ENCODE measurements at places on chromosomes 2 and 18.

DNA sequence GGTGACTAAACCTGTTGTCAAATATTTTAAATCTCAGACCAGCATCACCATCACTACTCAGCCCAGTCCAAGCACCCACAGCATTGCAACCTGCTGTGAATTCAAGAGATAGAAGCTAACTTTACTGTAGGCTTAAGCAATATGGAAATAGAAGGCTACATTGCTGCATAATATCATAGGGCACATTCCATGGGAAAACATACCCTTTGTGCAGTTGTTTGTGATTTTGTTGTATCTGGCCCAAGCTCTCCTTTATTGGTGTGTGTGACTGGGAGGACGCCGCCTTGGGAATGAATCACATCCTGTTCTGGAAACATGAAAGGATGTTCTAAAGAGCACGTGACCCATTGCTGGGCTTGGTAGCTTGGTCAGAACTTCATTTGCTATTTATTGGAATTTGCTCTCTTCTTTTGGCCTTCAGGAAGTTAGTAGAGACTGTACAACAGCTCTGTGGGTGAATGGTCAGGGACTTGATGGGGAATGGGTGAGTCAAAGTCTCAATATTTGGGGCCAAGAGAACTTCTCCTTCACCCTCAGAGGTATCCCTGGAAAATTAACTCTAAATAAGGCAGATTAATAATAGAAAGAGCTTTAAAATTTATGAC is 106.8 kb upstream of the SERPINE2 start:
- peak; percentile 91 for DNase-seq

DNA sequence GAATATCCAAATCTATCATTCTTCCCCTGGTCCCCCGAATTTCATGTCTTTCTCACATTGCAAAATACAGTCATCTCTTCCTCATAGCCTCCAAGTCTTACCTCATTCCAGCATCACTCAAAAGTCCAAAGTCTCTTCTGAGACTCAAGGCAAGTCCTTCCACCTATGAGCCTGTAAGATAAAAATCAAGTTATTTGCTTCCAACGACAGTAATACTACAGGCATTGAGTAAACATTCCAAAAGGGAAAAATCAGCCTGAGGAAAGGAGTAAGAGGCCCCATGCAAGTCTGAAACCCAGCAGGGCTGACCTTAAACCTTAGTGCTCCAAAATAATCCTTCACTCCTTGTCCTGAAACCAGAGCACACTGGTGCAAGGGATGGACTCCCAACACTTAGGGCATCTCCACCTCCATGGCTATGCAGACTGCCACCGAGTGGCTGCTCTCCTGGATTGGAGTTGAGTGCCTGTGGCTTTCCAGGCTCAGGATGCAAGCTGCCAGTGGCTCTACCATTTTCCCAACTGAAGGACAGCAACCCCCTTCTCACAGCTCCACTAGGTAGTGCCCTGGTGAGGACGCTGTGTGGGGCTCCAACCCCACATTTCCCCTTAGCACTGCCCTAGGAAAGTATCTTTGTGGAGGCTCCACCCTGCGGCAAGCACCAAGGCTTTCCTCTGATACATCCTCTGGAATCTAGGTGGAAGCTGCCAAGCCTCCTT is 16.3 kb downstream of the DTNA start:
- no peak for DNase-seq

DNA sequence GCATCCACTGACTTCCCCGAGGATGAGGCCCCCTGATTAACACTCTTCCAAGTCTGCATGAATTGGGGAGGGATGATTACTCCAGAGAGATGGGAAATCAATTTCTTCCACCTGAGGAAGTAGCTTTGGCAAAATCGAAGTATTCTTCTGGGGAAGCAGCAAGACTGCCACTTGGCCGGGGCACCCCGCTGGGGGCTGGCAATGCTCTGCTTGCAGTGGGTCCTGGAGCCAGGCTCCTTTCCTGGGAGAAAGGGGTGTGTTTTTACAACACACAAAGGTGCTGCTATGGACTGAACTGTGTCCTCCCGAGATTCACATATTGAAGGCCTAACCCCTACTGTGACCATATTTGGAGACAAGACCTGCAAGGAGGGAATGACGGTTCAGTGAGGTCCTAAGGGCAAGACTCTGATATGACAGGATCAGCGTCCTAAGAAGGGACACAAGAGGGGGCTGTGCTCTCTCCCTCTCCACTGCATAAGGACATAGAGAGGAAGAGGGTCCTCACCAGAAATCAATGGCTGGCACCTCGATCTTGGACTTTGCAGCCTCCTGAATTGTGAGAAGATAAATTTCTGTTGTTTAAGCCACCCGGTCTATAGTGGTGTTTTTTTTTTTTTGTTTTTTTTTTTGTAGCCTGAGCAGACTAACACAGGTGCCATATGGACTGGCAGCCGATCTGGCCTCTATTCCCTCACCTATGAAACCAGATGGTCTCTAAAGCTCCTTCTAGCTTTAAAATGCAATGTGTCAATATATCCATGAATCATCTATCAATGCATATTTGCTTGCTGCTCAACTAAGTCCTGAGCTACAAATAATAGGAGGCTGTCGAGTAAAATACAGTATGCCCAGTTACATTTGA is 3.6 kb upstream of the SMARCAL1 start:
- no peak for DNase-seq

DNA sequence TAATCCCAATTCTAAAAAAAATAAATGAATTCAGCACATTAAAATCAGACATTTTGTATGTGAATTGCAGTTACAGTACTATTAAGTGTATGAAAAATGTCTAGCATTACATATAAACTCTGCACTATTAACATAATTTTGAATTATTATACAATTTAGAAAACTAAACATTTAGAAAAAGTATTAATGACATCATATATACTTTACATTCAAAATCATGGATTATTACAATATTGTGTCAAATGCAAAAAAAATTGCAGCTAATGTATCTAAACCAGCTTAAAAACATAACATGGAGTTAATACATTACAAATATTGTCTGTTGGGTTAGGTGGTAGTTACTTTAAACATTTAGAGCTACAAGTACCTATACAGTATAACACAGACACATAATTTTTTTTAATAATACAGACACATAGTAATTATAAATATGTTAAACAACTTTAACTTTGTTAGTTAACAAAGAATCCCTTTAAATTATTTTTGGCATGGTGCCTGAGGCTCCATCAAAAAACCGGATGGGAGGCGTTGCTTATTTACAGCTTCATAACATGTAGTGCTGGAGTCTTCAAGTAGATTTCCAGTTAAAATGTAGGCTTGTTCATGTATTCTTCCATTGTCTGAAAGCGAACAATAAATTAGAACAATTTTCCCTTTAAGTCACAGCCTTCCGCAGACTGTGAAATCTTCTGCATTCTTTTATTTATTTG is 79.1 kb downstream of the AP1S3 start:
- DNase-seq = no peak

- DNase-seq = peak; percentile 84
Measured at GRCh38 chr2:69946351-69947324, 14.8 kb downstream of the ASPRV1 start.

GRCh38 chr2:1451422-1451821 is 38.2 kb downstream of the TPO start:
- no peak for DNase-seq

DNA sequence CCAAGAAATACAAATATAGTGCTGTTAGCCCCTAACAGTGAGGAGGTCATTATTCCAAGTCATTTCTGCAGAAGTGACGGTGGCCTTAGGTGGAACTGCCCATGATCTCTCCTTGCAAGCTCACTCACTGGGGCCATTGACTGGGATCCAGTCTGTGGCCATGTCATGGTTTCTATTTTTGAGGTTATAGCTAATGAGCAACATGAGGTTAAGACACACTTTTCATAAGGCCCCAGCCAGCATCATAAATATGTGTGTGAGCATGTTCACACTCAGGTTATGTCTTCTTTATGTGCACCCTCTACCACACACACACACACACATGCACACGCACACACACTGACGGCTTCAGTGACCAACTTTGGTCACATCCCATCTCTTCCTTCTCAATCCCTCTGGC is 484 bp downstream of the AFF3 start:
- no peak for DNase-seq

GRCh38 chr2:191559569-191559968 is 118.4 kb upstream of the NABP1 start:
- no peak for DNase-seq

- DNase-seq = no peak
Measured at GRCh38 chr2:196607073-196607472, 32.4 kb upstream of the CCDC150 start.

DNA sequence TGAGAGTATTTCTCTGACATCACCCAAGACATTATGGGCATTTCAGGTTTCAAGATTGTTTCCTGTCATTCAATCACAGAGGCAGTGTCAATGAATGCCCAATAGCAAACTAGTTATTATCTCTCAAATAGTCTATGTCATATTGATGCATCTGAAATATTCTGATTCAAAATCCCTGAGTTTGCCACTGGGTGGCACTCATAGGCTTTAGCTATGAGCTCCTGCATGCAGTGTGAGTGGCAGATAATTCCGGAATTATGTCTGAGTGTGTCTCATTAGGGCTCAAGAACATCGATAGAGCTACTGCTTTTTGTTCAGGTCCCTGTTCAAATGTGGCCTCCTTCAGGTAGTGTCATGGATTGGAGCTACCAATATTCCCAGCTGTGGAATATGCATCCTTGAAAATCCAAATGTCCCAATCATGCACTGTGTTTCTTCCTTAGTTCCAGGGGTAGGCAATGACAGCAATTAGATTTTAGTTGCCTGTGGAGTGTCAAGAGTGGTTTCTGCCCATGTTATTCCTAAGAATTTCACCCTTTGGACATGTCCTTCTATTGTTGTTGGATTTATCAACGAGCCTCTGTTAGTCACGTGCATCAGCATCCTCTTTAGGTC is 7.8 kb upstream of the OR6B3 start:
- DNase-seq = peak; percentile 56

DNA sequence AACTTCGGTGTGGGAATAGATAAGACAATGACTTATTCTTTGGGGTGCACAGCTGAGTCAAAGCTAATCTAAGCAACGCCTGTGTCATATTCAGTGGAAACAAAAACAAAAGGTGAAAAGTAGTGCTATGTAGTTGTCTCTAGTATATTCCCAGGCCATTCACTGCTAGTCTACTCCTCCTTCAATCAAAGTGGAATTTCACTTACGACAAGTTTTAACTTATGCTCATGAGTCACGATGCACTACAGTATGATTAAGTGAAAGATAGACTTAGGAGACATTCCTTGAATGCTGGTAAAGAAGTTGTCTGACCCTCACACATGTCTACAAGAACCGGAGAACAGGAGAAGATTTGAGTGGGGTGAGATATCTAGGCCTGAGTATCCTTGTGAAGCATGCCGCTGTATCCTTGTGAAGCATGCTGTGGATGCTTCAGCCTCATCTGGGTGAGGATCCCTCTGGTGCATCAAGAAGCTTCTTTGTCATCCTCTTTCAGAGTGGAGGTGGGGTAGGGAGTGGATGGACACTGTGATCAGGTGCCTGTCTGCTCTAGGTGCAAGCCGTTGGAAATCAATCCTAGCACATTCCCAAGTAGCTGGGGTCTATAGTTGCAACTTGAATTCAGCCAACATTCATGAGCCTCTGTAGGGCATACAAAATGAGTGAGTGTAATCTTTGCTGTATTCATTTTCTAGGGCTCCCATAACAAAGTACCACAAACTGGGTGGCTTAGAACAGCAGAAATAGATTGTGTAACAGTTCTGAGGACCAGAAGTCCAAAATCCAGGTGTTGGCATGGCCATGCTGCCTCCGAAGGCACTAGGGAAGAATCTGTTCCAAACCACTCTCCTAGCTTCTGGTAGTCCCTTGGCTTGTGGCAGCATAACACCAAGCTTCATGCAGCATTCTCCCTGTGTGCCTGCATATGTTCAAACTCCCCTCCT is 173.5 kb upstream of the FN1 start:
- DNase-seq = peak; percentile 80

DNA sequence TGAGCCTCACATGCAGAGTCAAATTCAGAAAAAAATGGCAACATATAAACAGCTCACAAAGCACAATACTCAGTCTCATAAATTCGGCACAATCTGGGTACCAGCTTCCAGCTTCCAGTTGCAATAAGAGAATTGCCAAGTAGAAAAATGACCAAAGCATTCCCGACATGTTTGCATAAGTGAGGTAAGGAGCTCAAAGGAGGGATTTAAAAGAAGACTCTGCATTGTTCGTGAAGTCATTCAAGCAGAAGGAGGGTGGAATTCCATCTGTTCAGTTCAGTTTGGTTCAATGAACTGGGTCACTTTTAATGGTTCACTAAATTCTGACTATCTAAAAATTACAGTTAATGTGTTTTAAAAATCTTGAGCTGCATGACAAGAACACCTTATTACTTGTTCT is 106.7 kb upstream of the KLHL14 start:
- DNase-seq = no peak

GRCh38 chr2:9820020-9820973 is 23.0 kb upstream of the TAF1B start:
- DNase-seq = peak; percentile 65

GRCh38 chr2:24712296-24712695 is 80.9 kb downstream of the PTRHD1 start:
- no peak for DNase-seq

DNA sequence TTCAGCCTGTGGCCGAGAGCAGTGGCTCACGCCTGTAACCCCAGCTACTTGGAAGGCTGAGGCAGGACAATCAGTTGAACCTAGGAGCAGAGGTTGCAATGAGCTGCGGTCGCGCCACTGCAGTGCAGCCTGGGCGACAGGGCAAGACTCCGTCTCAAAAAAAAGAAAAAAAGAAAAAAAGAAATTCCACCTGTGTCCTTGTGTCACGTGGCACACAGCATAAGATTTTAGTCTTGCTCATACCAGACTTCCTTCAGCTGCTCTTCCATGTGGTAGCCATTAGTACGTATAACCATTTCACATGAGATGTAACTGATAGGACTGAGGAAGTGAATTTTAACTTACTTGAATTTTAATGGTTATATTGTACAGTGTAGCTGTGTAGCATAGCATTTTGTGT is 4.0 kb downstream of the NOP58 start:
- no peak for DNase-seq

- DNase-seq = no peak
Measured at GRCh38 chr2:224781400-224781799, 65.2 kb upstream of the CCDC195 start.

DNA sequence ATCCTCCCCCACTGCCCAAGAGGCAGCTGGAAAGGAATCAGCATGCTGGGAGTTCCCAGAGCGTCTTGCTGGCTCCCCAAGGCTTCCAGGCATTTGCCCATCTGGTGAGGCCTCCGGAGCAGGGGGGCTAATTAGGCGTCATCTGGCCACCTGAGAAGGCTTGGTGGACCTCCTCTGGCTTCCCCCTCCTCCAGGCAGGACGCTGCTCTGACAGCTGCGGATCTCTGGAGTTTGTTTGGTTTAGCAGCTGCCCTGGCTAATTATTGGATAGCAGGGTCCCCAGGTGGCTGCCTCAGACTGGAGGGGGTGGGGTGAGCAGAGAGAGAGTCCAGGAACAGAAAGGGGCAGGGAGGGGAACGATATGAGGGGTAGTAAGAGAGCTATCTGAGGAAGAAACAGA is 425.2 kb upstream of the MEX3C start:
- DNase-seq = no peak

GRCh38 chr18:27991391-27991790 is 185.5 kb downstream of the CDH2 start:
- no peak for DNase-seq

GRCh38 chr2:72554381-72554780 is 271.5 kb downstream of the EXOC6B start:
- DNase-seq = no peak

- no peak for DNase-seq
Measured at GRCh38 chr2:134119117-134119712, 134.7 kb upstream of the MGAT5 start.

All from fibroblast of skin of back (primary cell).